H1 (cell line): ENCODE measurements at places on chromosomes 16 and 17. TPM values are rescaled to one million over a fixed set of nuclear protein-coding genes. Genes with fewer than 3 reads are reported as not detected.

- DNase-seq: no peak
Observed at GRCh38 chr17:47615766-47616424, 33.8 kb upstream of the KPNB1 start.

- DNase-seq: no peak
Observed at GRCh38 chr16:7805686-7806396, 473.2 kb downstream of the RBFOX1 start.

- DNase-seq: no peak
Observed at GRCh38 chr16:54430491-54431030, 144.0 kb upstream of the IRX3 start.

Gene ARL4D
- total RNA-seq: 8.4 TPM in 2 replicates

Gene ZNF385C
- 2.5 and 3.9 TPM in 2 replicates for total RNA-seq

Gene NLRC3
- 0.20 and 0.21 TPM in 2 replicates for total RNA-seq

Gene GNG13
- total RNA-seq: not detected in 2 replicates
